ENCODE measurements at places on chromosomes 5 and 9.

DNA sequence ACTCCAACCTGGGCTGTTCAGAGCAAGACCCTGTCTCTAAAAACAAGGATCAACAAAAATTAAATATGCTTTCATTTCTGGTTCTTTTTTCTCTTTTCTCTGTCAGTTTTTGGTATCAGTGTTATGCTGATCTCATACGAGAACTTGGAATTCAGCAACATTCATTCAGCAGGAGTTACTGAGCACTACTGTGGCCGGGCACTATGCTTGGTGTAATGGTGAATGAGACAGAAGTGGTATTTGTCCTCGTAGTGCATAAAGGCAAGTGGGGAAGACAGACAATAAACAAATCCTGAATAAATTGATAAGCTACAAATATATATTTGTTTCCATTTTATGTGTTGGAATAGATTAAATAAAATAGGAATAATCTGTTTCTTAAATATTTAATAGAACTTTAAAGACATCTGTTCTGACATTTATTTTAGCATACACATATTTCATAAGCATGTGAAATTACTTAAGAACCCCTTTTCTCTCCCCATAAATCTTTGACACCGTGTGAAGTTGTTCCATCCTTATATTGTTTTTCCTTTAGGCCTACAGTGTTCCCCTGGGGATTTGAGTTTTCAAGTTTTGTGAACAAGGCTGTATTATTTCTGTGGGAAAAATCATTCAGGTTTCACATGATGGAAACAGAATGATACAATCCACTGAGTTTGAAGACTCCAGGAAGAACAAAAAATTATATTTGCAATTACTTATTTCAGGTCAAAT lies 24.6 kb downstream of the UBAP1 start:
- peak; percentile 18 for DNase-seq

- peak; percentile 88 for DNase-seq
Observed at GRCh38 chr5:151080613-151081430, at the start of gene TNIP1. Gene TNIP1, minus strand, starts transcription at chr5:151081034. Its CDS starts 15,939 bp downstream, at chr5:151065095.

GRCh38 chr9:124022201-124023121 lies 10.9 kb downstream of the LHX2 start:
- no peak for DNase-seq

- DNase-seq, result no peak
Observed at GRCh38 chr5:26563979-26564378, 474.4 kb downstream of the CDH9 start.

GRCh38 chr9:90307167-90307833 lies 335.3 kb downstream of the DIRAS2 start:
- DNase-seq, result peak; percentile 34

DNA sequence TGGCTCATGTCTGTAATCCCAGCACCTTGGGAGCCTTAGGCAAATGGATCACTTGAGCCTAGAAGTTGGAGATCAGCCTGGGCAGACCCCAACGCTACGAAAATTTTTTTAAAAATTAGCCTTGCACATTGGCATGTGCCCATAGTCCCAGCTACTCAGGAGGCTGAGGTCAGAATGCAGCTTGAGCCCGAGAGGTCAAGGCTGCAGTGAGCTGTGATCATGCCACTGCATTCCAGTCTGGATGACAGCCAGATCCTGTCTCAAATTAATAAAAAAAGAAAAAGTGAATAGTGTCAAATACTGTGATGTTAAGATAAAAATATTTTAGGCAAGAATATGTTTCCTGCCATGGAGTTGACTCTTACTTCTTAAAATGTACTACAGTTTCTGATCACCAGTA lies 5.3 kb downstream of the FBN2 start:
- DNase-seq, result no peak

- no peak for DNase-seq
Observed at GRCh38 chr5:157197086-157197485, 16.4 kb downstream of the ITK start.

GRCh38 chr5:1118231-1118698 lies 6.4 kb upstream of the SLC12A7 start:
- peak; percentile 33 for DNase-seq

GRCh38 chr5:123718238-123718637 lies 206.3 kb downstream of the CSNK1G3 start:
- DNase-seq, result peak; percentile 61

GRCh38 chr5:39424736-39425637 lies at the start of gene DAB2:
Gene DAB2, minus strand, starts transcription at chr5:39424980. Its CDS starts 30,660 bp downstream, at chr5:39394320.
- DNase-seq, result peak; percentile 98

GRCh38 chr5:173772384-173773059 lies 115.6 kb upstream of the CPEB4 start:
- no peak for DNase-seq

GRCh38 chr5:83721953-83722901 lies 1.6 kb upstream of the HAPLN1 start:
- DNase-seq, result peak; percentile 89

- no peak for DNase-seq
Observed at GRCh38 chr9:25691786-25692185, 13.5 kb upstream of the TUSC1 start.

DNA sequence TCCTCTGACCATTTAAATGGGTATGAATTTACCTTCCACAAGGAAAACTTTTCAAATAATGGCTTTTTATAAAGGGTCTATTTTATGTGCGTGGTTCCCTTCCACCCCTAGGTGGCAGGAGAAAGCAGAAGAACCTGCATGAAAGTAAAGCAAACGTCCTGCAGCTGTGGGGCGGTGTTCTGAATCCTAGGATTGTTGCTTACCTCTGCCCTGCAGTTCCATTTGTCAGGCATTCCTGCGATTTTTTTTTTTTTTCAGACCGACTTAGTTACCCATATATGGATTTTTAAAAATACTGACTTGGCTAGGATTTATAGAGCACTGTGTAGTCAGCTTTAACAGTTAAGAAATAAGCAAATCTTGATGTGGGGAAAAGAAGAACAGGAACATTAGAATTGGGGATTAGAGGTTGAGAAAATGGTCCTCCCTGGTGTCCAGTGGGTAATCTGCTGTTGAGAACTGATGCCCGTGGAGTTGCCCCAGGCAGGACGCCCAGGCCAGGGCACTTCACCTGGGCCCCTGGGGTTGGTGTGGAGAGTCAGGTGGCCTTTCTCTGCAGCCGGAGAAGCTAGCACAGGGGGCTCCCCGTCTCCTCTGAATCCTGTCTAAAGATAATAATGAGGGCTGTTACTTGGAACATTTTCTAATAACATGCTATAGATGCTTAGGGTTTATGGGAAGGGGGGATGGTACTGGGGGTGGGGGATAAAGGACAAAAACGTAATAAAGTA lies 30.4 kb upstream of the LTC4S start:
- peak; percentile 86 for DNase-seq

- peak; percentile 29 for DNase-seq
Observed at GRCh38 chr5:137710086-137710485, 25.8 kb downstream of the KLHL3 start.

- no peak for DNase-seq
Observed at GRCh38 chr9:97958812-97959511, 21.0 kb upstream of the HEMGN start.

GRCh38 chr9:5446451-5447236 lies 3.7 kb upstream of the CD274 start:
- DNase-seq, result peak; percentile 51

- no peak for DNase-seq
Observed at GRCh38 chr5:172172912-172173563, 15.0 kb downstream of the STK10 start.

DNA sequence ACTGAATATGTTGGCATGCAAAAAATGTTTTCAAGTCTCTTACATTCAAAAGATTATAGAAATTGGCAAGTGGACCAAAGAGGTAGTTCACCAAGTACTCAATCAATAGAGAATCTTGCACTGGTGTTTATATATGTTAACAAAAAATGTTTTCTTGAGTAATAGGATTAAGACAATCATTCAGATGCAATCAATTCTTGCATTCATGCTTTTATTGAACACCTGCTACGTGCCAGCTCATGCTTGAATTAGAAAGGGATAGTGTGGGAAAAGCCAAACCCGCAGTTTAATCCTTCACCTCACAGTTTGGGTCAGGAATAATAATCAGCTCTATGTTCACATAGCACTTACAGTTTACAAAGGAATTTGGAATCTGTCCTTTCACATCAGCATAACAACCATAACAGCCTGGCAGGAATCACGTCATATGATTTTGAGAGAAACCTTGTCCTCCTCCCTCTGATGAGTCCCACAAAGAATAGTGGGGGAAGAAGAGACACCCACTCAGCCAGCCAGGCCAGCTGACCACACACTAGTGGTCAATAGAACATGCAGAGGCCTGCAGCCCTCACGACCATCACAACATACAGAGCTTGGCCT lies 36.8 kb upstream of the FRRS1L start:
- no peak for DNase-seq

DNA sequence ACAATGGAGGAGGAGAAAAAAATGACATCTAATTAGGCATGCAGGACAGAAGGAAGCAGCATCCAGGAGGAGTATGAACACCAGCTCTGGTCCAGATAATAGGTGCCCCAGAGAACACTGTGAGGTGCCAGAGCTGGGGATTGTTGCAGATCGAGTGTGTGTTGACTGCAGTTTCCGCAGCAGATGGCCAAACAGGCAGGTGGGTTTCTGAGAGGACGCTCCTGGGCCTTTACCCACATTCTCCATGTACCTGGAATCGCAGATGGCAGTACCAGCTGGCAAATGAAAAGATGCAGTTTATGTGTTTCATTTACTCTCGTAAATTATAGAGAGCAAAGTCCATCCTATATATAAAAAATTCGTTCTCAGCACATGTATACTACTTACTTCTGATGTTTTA lies 182.2 kb upstream of the ISL1 start:
- no peak for DNase-seq

DNA sequence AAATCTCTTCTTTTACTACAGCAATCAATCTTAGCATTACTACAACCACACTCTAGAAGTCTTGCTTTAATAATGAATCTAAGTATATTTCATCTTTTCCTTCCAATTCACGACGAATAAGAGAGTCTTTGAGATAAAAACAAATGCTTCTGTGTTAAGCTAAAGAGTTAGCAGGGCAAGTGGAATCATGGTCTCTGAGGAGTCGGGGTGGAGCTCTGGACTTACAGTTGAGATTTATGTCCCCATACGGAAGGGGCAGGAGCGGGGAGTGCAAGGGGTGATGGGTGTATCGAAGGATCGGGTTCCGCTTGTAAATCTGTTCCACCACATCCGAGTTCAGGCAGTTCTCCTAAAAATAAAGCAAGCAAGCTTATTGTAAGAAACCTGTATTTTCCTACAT lies 59.0 kb upstream of the RETREG1 start:
- DNase-seq, result no peak

GRCh38 chr9:124001866-124002525 lies 9.6 kb upstream of the LHX2 start:
- no peak for DNase-seq

Measured in fibroblast of upper back skin (primary cell).